Spleen (tissue), 13 donors: ENCODE measurements at places on chromosomes 1 and 21. TPM values are rescaled to one million over a fixed set of nuclear protein-coding genes. Genes with fewer than 3 reads are reported as not detected.

DNA sequence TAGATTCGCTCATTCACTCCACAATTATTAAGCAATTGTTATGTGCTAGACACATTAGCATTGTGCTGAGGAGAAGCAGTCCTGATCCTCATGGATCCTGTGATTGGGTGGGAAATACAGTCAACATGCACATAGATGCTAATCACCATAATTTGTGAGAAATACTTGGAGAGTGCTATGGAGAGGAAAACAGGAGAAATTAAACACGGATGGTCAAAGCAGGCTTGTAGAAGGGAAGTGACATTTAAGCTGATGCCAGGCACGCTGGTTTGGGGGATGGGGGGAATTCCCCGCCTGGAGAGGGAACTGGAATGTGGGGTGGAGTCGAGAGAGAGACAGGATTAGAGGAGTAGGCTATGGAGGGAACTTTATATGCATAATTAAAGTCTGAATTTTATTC is 52.2 kb upstream of the L1TD1 start:
- no peak for DNase-seq
- no peaks in the 10 kb centered on the region for H3K4me1 ChIP-seq
- H3K27me3 ChIP-seq = no peaks in the 10 kb centered on the region
- H3K4me3 ChIP-seq = no peak overlapping the region

PLA2G5 gene
- polyA plus RNA-seq = 2.0 TPM

GRCh38 chr1:110125810-110126209 is 13.6 kb downstream of the UBL4B start:
- H3K27me3 ChIP-seq = peaks cover 30% of the 10 kb centered on the region
- peaks cover 10% of the 10 kb centered on the region for H3K4me1 ChIP-seq
- H3K27ac ChIP-seq = no peak overlapping the region
- no peak overlapping the region for H3K4me3 ChIP-seq
- H3K36me3 ChIP-seq = no peaks in the 10 kb centered on the region
- peak; percentile 6 for DNase-seq

DNA sequence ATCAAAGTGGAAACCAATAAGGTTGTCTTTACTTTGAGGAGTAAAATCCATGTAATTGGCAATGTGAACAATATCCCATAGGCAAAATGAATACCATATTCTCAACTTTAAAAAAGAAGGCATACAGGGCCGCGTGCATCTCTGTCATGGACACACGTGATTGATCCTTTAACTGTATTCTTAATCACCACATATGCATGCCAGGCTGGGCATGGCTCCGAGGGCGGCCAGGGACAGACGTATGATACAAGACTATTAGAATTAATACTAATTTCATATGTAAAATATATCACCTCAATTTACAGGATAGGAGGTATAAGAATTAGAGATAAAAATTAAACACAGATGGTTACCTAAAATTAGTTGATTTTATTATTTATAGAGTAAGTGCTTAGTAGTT is 11.2 kb downstream of the RGS21 start:
- H3K27me3 ChIP-seq = no peaks in the 10 kb centered on the region
- H3K36me3 ChIP-seq = no peaks in the 10 kb centered on the region
- H3K4me3 ChIP-seq = no peak overlapping the region
- no peak overlapping the region for H3K27ac ChIP-seq
- no peaks in the 10 kb centered on the region for H3K4me1 ChIP-seq
- no peak for DNase-seq

GRCh38 chr21:43196826-43197225 is 28.0 kb downstream of the CRYAA start:
- H3K36me3 ChIP-seq = no peaks in the 10 kb centered on the region
- no peak overlapping the region for H3K27ac ChIP-seq
- DNase-seq = peak; percentile 12
- no peak overlapping the region for H3K4me3 ChIP-seq

DNA sequence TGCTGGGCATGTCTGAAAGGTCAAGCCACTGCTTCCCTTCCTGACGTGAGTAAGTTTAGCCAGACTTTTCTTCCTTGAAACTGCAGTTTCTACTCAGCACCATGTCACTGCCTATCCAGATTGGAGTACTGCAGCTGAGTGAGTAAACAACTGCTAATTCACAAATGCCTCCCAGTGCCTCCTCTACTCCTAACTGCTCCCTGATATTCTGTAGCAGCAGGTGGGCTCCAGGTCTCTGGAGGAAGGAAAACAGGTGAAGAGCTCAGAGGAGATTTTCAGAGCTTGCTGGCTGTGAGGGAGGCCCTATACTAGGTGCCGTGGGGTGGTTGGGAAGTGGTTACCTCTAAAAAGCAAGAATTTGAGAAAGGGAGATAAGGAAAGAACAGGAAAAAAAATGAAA is 96.5 kb downstream of the KIF14 start:
- no peaks in the 10 kb centered on the region for H3K27me3 ChIP-seq
- H3K4me3 ChIP-seq = no peak overlapping the region
- H3K27ac ChIP-seq = no peak overlapping the region
- no peak for DNase-seq
- H3K4me1 ChIP-seq = no peaks in the 10 kb centered on the region

GRCh38 chr1:41428738-41429640 is 55.5 kb downstream of the EDN2 start:
- no peaks in the 10 kb centered on the region for H3K27me3 ChIP-seq
- H3K27ac ChIP-seq = no peak overlapping the region
- no peak for DNase-seq
- H3K36me3 ChIP-seq = no peaks in the 10 kb centered on the region
- no peaks in the 10 kb centered on the region for H3K4me1 ChIP-seq

GRCh38 chr1:162736184-162736583 is 54.3 kb upstream of the HSD17B7 start:
- H3K27ac ChIP-seq = no peak overlapping the region
- DNase-seq = no peak
- no peaks in the 10 kb centered on the region for H3K4me1 ChIP-seq
- no peak overlapping the region for H3K4me3 ChIP-seq
- H3K27me3 ChIP-seq = no peaks in the 10 kb centered on the region

DNA sequence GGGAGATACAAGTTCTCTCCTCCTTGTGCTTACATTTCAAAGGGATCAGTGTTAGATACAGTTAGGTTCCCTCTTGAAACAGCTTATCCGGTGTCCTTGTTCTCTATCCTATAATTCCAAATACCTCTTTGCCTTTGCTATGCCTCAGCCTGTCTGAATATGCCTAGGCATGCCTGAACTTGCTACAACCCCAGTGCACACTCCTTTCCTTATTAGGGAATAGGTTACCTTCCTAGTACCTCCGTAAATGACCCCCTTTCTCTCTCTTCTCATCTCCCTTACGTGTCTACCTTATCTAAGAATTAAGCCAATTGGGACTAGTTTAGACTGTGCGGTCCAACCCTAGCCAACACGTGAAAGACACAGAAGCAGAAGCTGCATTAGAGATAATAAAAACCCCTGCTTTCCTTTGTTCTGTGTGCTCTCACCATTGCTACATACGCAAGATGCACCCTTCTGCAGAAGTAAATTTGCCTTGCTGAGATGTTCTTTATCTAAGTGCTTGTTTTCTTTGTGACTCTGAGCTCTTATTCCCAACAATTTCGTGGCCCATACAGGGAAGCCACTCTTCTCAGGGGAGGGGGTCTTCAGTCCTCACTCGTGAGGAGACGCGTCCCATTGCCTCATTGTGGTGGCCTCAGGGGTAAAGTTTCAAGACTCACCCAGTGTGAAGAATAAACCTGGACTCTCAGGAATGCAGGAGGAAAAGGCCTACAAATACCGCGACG is 802.1 kb downstream of the PLA2G4A start:
- H3K4me3 ChIP-seq = no peak overlapping the region
- H3K36me3 ChIP-seq = no peaks in the 10 kb centered on the region
- no peaks in the 10 kb centered on the region for H3K4me1 ChIP-seq
- no peaks in the 10 kb centered on the region for H3K27me3 ChIP-seq
- no peak for DNase-seq
- H3K27ac ChIP-seq = no peak overlapping the region

DNA sequence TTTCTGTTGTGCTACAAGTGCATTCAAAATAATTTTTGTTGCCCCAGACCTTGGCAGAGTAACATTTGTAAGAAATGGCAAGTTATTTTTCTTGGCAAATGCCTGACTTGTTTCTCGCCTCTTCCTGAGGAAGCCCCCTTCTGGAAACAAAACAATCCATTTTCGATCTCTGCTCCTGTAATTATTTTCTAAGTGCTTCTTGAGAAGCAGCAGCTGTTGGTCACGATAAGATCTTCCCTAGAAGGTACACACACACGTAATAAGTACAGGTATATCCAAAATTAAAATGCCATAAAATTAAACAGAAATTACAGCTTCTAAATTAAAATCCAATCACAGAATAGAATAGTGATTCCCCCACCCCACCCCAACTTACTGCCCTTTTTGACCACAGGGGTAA is 47.3 kb downstream of the LPGAT1 start:
- no peak overlapping the region for H3K4me3 ChIP-seq
- no peaks in the 10 kb centered on the region for H3K27me3 ChIP-seq
- no peaks in the 10 kb centered on the region for H3K4me1 ChIP-seq
- DNase-seq = no peak
- H3K27ac ChIP-seq = no peak overlapping the region

GRCh38 chr1:84159533-84160240 is 15.6 kb downstream of the PRKACB start:
- DNase-seq = no peak
- no peaks in the 10 kb centered on the region for H3K36me3 ChIP-seq
- H3K27me3 ChIP-seq = no peaks in the 10 kb centered on the region

- no peaks in the 10 kb centered on the region for H3K4me1 ChIP-seq
- no peak overlapping the region for H3K4me3 ChIP-seq
- H3K27ac ChIP-seq = no peak overlapping the region
These were observed 1.6 kb downstream of the CD1B start for GRCh38 chr1:158329733-158330132.

FAM151A gene
- polyA plus RNA-seq = 4.2 TPM

- DNase-seq = peak; percentile 94
- no peaks in the 10 kb centered on the region for H3K36me3 ChIP-seq
- H3K27ac ChIP-seq = peak overlapping the region; percentile 77
- peak overlapping the region; percentile 87 for H3K4me3 ChIP-seq
These were observed 449 bp upstream of the RCAN3 start for GRCh38 chr1:24502065-24502708.

DNA sequence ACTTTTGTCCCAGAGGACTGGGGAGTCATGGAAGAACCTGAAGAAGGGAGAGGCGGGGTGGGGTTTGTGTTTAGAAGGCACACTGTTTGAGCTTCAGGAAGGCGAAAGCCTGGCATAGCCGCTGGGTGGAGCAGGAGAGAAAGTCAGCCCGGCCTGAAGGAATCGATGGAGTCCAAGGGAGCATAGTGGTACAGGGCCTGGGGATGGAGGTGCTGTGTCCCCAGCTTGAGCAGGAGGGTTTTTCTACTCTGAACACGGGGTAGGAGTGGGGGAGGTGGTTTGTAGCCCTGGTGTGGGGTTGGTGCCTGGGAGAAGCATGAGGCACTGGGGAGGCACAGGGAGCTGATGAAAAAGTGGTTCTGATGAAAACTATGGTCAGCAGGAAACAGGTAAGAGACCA is 4.7 kb upstream of the CCDC24 start:
- H3K27ac ChIP-seq = no peak overlapping the region
- no peaks in the 10 kb centered on the region for H3K27me3 ChIP-seq
- no peak overlapping the region for H3K4me3 ChIP-seq
- no peaks in the 10 kb centered on the region for H3K36me3 ChIP-seq
- DNase-seq = no peak

- DNase-seq = no peak
- peak overlapping the region; percentile 39 for H3K27ac ChIP-seq
- no peak overlapping the region for H3K4me3 ChIP-seq
- H3K27me3 ChIP-seq = no peaks in the 10 kb centered on the region
- no peaks in the 10 kb centered on the region for H3K36me3 ChIP-seq
- H3K4me1 ChIP-seq = peaks cover 7% of the 10 kb centered on the region
These were observed 31.8 kb downstream of the DIPK1A start for GRCh38 chr1:92929461-92929860.

DNA sequence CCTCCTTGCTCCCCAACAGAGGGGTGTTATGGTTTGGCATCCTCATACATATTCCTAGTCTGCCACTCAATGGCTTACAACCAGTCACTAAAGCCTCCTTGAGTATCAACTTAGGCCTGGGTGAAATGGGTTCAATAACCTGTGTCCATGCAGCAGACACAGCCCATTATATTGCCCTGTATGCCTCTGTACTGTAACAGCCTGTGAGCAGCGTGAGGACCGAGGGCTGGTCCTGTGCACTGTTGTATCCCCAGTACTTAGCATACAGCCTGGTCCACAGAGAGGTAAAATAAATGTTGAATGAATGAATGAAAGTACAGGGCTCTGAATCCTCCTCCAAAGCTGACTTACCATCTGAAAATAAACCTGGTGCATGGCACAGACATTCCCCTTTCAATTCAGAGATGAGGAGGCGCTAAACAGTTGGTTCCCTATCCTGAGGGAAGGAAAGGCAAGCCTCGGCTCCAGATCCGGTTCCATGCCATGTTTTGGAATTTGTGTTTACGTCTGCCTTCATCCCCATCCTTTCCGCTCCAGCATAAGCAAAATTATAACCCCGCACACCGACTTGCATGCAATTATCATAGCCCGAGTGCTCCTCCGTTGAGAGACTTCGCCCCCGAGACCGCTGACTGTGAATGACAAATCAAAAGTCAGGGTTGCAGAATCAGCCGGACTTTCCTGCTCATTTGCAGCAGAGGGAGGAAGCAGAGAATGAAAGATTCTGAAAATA is 45.0 kb upstream of the DNAJC6 start:
- H3K4me3 ChIP-seq = peak overlapping the region; percentile 51
- peak overlapping the region; percentile 73 for H3K27ac ChIP-seq
- peaks cover 20% of the 10 kb centered on the region for H3K4me1 ChIP-seq
- no peak for DNase-seq
- peaks cover 8% of the 10 kb centered on the region for H3K27me3 ChIP-seq

DNAJC16 gene
- 3.7 TPM for polyA plus RNA-seq

GRCh38 chr1:93801471-93801870 is 77.5 kb downstream of the DNTTIP2 start:
- no peak overlapping the region for H3K4me3 ChIP-seq
- no peak overlapping the region for H3K27ac ChIP-seq
- H3K36me3 ChIP-seq = no peaks in the 10 kb centered on the region
- H3K4me1 ChIP-seq = peaks cover 8% of the 10 kb centered on the region

DNA sequence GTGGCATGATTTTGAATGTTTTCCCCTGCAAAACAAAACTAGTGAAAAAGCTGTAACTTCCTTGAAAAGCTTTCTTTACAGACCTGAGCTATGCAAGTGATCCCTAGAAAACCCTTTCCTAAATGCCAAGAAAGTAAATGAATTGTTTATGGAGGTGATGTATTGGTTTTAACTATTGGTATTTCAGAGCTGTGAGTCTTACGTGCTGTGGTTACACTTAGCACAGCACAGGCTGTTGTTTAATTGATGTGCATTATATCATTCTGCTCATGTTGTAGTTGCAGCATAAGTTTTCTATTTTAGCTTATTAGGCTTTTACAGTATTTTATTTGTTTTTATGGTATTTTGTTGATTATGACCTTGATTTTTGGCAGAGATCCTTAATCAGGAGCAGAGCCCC is 74.1 kb upstream of the DYNLT5 start:
- H3K36me3 ChIP-seq = no peaks in the 10 kb centered on the region
- no peak overlapping the region for H3K27ac ChIP-seq
- H3K4me3 ChIP-seq = no peak overlapping the region
- no peaks in the 10 kb centered on the region for H3K27me3 ChIP-seq
- no peaks in the 10 kb centered on the region for H3K4me1 ChIP-seq
- no peak for DNase-seq
